Adrenal gland (tissue), 19 donors: ENCODE measurements at places on chromosomes 13 and 19. TPM values are rescaled to one million over a fixed set of nuclear protein-coding genes. Genes with fewer than 3 reads are reported as not detected.

DNA sequence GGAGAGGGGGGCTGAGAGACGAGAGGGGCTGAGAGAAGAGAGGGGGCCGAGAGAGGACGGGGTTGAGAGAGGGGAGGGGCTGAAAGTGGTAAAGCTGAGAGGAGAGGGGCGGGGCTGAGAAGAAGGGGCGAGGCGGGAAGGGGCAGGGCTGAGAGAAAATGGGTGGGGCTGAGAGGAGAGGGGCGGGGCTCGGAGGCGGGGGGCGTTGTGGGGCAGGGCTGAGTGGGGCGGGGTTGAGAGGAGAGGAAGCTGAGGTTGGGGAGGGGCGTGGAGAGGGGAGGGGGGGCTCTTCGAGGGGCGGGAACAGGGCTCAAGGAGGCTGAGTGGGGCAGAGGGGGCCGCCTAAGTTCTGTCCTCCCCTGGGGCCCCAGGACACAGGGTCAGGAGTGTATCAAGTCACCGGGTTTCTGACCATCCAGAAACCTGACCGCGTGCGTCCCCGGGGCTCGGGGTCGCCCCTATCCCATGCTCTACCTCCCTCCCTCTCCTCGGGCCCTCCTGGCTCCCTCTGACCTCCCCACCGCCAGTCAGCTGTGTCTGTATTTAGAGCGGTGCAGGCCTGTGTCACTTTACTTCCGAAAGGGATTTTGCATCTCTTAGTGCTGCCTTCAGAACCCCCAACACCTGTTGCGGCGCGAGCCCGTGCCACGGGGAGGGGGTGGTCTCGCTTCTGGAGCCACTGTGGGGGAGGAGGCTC, 38.6 kb upstream of the SEMA6B start:
- DNase-seq = peak; percentile 48
- H3K4me3 ChIP-seq = no peak overlapping the region
- no peaks in the 10 kb centered on the region for H3K27me3 ChIP-seq
- H3K4me1 ChIP-seq = peaks cover 4% of the 10 kb centered on the region
- H3K27ac ChIP-seq = no peak overlapping the region
- no peaks in the 10 kb centered on the region for H3K36me3 ChIP-seq

DNA sequence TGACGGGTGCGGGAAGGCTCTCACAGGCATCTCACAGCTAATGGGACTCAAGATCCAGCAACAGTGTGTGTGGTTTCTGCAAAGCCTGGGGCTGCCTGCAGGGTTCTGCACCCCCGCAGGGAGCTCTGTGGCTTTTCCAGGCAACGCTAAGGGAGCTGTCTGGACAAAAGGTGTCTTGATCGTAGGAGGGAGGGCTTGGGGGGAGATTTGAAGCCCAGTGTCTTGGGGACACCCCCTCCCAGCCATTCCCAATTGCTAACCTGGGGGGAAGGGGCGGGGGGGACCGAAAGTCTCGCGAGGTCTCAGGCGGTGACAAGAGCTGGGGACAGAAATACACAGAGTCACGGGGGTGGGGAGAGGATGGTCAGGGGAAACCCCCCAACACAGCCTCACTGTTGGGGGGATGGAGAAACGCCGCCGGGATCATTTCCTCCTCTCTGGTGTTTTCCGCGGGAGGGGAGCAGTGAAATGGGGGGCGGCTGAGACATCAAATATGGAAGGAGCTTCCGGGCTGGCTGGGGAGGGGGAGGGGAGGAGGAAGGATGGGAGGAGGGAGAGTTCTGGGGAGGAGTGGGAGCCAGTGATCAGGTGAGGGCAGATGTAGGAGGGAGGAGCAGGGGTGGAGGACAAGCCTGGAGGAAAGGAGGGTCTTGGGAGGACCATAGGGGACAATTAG, 13.3 kb downstream of the KCNC3 start:
- H3K4me3 ChIP-seq = no peak overlapping the region
- no peaks in the 10 kb centered on the region for H3K4me1 ChIP-seq
- H3K36me3 ChIP-seq = no peaks in the 10 kb centered on the region
- DNase-seq = no peak

GRCh38 chr19:46118136-46118535, 6.4 kb downstream of the IGFL3 start:
- H3K27me3 ChIP-seq = peaks cover 4% of the 10 kb centered on the region
- no peaks in the 10 kb centered on the region for H3K4me1 ChIP-seq
- no peak overlapping the region for H3K27ac ChIP-seq
- no peaks in the 10 kb centered on the region for H3K36me3 ChIP-seq
- no peak overlapping the region for H3K4me3 ChIP-seq

DNA sequence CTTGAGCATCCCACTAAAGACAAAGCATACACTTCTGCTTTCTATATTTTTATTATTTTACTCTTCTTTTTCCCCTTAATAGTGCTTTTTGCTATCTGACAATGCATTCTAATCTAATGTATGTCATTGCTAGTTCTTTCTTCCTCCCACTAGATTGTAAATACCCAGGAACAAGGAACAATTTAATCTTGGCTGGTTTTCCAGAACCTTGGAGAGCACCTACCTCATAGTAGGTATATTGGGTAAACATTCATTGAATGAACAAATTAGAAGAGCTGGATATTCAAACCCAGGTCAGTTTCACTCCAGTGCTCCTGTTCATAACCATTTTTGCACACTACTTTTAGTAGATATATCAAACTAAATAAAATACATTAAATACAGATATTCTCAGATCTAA, 1617.6 kb upstream of the SLC10A2 start:
- no peak overlapping the region for H3K27ac ChIP-seq
- H3K4me1 ChIP-seq = no peaks in the 10 kb centered on the region
- no peak overlapping the region for H3K4me3 ChIP-seq
- no peak for DNase-seq
- no peaks in the 10 kb centered on the region for H3K27me3 ChIP-seq

DNA sequence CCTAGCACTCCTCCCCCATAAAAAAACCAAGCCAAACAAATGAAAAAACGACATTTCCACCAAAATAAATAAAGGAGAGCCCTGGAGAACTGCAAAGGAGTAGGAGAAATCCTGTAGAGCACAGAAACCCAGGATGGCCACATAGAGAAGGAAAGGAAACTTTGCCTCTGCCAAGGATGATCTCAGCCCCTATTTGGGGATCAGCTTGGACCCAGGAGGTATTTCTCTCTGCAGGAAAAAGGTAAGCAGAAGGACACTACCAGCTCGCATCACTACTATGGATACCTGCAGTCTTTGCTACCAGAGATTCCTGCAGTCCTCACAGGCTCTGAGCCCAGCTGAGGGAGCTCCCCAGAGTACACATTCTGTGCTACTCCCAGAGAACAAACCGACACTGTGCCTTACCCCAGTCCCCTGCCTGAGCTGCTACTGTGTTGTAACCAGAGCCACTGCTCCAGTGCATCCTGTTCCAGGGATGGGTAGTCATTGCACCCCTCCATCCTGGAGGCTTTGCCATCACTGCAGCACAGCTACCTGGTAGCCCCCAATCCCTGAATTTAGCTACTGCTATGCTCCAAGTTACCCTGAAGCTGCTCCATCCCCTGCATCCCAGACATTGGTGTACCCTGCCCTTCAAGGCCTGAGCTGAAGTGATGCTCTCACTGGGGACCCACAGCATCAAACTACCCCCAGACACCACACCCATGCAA, 41.7 kb downstream of the VWA8 start:
- no peak overlapping the region for H3K27ac ChIP-seq
- no peaks in the 10 kb centered on the region for H3K27me3 ChIP-seq
- DNase-seq = no peak
- no peak overlapping the region for H3K4me3 ChIP-seq

- H3K27me3 ChIP-seq = no peaks in the 10 kb centered on the region
- no peaks in the 10 kb centered on the region for H3K36me3 ChIP-seq
- H3K4me3 ChIP-seq = no peak overlapping the region
Observed at GRCh38 chr19:48716562-48717291, 2.8 kb downstream of the MAMSTR start.

GRCh38 chr19:49430678-49431329, 5.6 kb downstream of the GFY start:
- DNase-seq = no peak
- H3K36me3 ChIP-seq = no peaks in the 10 kb centered on the region
- no peaks in the 10 kb centered on the region for H3K4me1 ChIP-seq
- H3K4me3 ChIP-seq = no peak overlapping the region
- peaks cover 82% of the 10 kb centered on the region for H3K27me3 ChIP-seq

Gene PSG7
- total RNA-seq = not detected

Gene FOXA3
- not detected for total RNA-seq

Gene CGB8
- not detected for total RNA-seq
